ENCODE measurements at places on chromosomes 7 and 10.

- peak; percentile 9 for DNase-seq
These were observed 35.2 kb downstream of the FAM53B start for GRCh38 chr10:124708922-124709520.

DNA sequence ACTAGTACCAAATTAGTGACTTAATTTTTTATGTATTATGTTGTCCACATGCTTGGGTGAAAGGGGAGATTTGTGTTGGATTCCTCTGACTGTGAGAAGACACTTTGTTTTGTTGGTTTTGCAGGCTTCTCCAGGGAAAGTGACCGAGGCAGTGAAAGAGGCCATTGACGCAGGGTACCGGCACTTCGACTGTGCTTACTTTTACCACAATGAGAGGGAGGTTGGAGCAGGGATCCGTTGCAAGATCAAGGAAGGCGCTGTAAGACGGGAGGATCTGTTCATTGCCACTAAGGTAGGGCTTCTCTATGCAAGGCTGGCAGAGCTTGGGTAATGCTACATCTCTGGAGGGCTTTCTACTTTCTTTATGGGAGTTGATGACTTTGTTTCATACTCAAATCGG is 4.5 kb downstream of the AKR1E2 start:
- no peak for DNase-seq

GRCh38 chr10:30422981-30423654 is 10.9 kb upstream of the MAP3K8 start:
- peak; percentile 42 for DNase-seq

GRCh38 chr10:117204316-117204715 is 7.0 kb downstream of the KCNK18 start:
- DNase-seq, result no peak

DNA sequence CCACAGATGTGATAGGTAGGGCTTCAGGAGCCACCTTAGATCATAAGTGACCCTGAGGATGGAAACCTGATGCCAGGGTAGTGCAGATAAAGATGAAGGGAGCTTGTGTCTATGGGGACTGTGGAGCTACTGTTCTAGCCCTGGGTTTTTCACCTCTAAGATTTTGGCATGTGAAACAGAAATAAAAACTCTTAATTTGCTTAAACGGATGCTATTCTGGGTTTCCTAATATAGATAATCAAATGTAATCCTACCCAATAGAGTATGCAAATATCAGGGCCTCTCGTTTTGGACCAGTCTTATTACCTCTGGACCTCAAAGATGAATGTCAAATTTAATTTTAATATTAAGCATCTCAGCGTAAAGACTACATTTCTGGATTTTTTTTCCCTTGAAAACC is 49.3 kb downstream of the ABCB4 start:
- no peak for DNase-seq

GRCh38 chr7:70660154-70660818 is 471.7 kb upstream of the GALNT17 start:
- no peak for DNase-seq

GRCh38 chr10:69492091-69492745 is 41.0 kb downstream of the TSPAN15 start:
- peak; percentile 93 for DNase-seq

GRCh38 chr7:100866729-100867039 is 503 bp upstream of the TRIP6 start:
- no peak for DNase-seq

DNA sequence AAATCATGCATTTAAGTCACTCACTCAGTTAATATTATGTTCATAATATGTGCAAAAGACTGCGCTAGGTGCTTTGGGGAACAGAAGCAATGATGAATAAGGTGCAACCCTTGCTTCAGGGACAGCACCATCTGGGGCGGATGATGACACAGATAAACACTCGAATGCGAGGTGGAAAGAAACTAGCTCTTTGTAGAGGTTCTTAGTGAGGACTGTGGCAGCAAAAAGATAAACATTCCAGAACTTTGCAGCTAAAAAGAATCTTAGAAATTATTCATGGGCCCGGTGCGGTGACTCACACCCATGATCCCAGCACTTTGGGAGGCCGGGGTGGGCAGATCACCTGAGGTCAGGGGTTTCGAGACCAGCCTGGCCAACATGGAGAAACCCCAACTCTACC is 29.8 kb upstream of the CHST15 start:
- DNase-seq, result no peak
